Activated CD4-positive, alpha-beta T cell treated with anti-CD3 and anti-CD28 coated beads, Interleukin-2, amount 50 U/mL, for 48 hours (primary cell): ENCODE measurements at places on chromosomes 2 and 18.
A peak's percentile ranks its signal among the peaks of the same experiment; 100 is the strongest.

DNA sequence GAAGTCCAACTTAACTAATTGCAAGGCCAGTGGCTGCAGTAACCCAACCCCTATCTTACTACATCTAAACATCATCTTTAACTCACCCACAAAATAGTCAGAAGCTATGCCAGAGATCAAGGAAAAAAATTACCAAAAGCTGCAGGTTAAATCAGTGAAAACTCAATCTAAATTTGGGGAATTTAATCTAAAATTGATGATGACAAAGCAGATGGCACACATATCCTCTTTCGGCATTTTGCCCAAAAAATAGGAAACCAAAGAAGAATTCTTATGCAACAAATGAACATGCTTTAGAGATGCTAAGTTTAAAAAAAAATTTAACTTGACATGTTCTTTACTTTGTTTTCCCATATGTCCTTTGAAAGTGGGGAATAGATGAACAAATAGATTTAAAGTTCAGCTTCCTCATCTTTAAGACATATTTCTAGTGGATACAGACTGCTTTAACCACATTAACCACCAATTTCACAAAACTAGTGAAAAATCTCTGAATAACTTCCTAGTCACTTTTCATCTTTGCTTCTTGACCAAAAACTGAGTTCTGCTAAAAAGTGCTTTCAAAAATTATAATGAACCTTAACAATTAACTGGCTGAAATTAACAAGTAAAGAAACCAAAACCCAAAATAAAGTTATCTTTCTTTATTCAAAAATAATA lies 74.3 kb upstream of the CCDC150 start:
- DNase-seq, result no peak

- DNase-seq, result no peak
Measured at GRCh38 chr18:79389689-79390088, 6.0 kb upstream of the NFATC1 start.

GRCh38 chr2:181780047-181780651 lies 99.8 kb upstream of the NEUROD1 start:
- DNase-seq, result no peak

DNA sequence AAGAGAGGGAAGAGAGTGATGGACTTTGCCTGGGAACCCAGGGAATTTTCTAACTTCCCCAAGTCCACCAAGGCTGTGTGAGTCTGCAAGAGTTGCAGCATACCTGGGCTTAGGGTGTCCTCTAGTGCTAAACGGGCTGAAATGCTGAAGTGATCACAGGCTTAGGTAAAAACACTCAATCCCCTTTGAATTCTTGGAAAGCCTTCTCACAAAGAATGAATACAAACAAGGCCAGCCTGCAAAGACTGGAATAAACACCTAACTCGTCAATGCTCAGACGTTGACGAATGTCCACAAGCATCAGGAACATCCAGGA lies 30.0 kb upstream of the BMP10 start:
- no peak for DNase-seq

DNA sequence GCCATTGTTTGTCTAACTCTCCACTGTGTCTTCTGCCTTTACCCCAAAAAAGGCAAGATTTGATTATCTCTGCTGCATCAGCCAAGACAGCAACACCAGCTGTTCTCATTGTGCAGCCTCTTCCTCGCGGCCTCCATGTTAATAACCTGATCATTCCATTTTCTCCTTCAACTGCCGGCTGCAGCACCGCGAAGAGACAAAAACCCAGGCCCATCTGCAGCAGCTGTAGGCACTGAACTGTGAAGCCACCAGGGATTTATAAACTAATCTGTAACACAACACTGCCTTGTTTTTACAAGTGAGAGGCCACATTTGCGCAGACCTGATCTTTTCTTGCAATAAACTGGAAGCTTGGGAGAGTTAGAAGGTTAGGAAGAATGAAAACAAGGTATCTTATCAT lies 147.8 kb downstream of the SATB2 start:
- no peak for DNase-seq

DNA sequence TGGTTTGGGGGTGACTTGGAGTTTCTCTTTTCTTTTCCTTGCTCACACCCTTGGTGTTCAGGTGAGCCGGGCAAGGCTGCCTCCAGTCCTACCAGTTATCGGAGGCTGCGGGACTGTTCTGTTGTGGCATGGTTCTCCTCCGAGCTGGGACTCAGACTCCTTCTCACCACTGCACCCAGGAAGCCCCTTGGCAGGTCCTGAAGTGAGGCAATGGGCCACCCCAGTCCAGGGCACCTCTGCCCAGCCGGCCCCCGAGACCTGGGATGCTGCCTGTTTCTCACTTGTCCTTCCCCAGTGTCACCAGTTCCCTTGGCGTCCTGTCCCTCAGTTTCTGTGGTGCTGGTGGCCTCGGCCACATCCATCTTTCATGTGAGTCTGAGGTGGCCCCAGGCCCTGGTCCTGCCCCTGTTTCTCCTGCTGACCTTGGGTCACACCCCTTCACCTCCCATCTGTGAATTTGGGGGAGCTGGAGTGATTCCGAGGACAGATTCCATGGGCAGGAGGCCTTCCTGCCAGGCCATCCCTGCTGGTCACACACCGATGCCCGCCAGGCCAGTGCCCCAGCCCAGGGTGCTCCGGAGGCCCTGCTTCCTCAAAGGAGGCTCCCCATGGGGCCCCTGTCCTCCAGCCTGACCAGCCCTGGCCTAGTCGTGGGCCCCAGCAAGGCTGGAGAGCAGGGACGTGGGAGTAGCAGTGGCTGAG lies 6.6 kb upstream of the KLHL30 start:
- no peak for DNase-seq

DNA sequence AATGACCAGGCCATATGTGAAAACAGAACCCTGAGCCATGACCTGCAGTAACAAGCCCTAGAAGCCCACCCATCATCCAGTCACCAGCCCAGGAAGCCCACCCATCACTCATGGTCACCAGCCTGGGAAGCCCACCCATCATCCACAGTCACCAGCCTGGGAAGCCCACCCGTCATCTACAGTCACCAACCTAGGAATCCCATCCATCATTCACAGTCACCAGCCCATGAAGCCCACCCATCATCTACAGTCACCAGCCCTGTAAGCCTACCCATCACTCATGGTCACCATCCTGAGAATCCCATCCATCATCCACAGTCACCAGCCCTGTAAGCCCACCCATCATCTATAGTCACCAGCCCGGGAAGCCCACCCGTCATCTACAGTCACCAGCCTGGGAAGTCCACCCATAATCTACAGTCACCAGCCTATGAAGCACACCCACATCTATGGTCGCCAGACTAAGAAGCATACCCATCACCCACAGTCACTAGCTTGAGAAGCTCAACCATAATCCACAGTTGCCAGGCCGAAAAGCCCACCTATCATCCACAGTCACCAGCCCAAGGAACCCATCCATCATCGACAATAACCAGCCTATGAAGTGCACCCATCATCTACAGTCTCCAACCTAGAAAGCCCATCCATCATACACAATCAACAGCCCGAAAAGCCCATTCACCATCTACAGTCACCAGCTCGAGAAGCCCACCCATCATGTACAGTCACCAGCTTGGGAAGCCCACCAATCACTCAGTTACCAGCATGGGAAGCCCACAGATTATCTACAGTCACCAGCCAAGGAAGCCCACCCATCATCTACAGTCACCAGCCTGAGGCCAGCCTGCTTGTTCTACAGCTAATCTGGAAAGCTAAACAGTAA lies 91.9 kb downstream of the TWIST2 start:
- no peak for DNase-seq

GRCh38 chr2:31987454-31988220 lies 23.2 kb downstream of the MEMO1 start:
- DNase-seq, result no peak

DNA sequence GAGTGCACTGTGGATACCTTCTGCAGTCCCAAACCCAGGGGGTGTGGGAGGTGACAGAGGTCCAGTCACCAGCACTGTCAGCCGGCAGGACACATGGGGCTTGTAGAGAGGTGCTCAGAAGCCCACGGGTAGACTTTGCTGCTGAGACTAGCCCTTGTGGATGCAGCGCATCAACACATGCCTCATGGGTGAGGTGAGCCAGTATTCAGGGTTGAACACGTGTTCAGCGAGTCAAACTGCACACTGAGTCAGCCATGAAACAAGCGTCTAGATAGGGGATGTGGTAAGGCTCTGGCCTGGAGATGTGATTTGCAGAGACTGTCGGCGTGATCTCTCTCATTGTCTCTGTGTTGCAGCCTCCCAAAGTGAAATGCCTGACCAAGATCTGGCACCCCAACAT lies 35.8 kb upstream of the SCLY start:
- DNase-seq, result peak; percentile 35

- no peak for DNase-seq
Measured at GRCh38 chr2:181876614-181877063, 14.9 kb upstream of the ITPRID2 start.

DNA sequence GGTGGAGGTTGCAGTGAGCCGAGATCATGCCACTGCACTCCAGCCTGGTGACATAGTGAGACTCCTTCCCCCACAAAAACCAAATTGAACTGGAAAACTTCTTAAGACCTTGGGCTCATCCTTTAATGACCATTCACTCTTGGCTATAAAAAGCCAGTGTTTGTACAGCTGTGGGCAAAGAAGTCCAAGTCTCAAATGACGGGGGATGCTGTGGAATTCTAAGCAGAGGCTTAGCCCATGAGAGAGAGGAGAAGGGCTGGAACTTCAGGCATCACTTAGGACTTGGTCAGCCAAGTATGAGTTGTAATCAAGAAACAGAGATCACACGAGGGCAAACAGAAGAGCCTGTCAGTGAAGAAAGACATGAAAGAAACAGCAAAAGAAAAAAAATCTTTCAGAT lies 79.3 kb upstream of the POU3F3 start:
- no peak for DNase-seq

DNA sequence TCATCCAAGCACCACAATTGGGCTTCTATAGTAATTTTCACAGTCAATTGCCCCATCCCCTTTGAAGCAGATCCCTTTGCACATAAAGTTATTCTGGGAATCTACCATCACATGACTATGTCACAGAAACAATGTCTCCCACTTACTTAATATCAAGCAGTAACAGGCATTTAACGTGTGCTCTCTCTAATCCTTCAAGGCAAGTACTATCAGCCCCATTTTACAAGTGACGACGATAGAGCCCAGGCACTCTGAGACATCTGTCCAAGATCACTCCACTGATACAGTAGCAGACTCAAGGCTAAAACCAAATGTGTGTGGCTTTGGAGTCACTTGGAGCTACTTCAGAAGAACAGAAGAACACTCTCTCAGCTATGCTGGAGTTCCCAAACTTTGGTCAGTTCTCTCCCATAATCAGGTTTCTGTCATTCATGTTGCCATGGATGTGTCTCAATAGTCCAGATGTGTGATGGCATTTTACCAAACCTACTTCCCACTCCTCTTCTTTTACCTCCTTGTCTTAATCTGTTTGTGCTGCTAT lies 39.7 kb downstream of the PID1 start:
- no peak for DNase-seq

GRCh38 chr2:207119048-207119447 lies 46.7 kb downstream of the KLF7 start:
- no peak for DNase-seq

DNA sequence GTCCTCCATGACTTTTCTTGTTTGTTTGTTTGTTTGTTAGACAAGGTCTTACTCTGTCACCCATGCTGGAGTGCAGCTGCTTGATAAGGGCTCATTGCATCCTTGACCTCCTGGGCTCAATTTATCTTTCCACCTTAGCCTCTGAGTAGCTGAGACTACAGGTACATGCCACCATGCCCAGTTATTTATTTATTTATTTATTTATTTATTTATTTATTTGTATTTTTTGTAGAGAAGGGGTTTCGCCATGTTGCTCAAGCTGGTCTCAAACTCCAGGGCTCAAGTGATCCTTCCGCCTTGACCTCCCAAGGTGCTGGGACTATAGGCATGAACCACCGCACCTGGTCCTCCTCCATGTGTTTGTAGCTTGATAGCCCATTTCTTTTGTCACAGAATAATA lies 37.9 kb downstream of the NBEAL1 start:
- no peak for DNase-seq

GRCh38 chr2:6526093-6526824 lies 339.4 kb downstream of the CMPK2 start:
- DNase-seq, result no peak

GRCh38 chr2:101204400-101205115 lies 48.1 kb upstream of the CNOT11 start:
- no peak for DNase-seq

DNA sequence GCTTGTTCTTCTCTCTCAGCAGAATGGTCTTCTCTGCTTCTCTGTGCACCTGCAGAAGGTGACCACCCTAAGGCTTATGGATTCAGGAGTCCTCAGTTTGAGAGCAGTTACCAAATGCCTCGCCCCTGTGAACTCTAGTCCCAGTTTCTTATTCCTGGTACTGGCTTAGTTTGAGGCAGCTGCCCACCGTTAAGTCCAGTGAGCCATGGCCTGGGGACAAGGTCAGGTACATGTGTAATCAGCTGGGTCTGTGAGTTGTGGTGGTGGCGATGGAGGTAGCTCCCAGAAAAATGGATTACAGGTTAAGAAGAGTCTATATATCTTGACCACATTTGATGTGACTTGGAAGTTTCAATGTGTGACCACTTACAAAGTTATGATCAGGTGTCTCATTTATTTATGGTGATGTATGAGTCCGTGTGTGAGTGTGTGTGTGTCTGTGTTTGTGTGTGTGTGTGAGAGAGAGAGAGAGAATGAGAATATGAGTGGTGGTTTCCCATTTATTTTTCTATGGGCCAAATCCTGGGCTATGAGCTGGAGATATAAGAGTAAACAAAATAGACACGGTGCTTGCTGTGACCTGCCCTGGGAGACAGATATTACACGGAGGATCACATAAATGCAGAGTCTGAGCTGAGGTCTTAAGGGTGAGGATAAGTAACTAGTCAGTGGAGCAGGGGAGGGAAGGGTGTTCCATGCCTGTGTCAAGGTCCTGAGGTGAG lies 13.0 kb upstream of the IL1RN start:
- DNase-seq, result no peak

DNA sequence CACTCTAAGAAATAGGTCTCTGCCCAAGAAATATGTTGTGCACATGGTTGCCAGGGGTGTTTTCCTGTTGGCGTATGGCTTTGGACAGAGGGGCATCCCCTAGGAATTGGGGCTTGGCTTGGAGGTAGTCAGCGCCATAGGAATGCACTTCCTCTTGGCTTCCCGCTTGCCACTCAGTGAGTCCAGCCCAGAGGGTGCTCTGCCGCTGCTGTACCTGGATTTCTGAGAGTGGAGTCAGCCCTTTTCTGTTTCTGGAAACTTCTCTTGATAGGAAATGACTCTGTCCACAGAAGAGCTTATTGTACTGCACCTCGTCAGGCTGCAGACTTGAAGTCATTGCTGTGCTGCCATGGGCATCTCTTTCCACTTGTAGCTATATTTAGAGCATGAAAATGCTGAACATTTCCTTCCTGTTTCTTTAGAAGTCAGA lies 116.7 kb upstream of the MGAT5 start:
- DNase-seq, result no peak

GRCh38 chr2:233179848-233180366 lies 71.6 kb upstream of the ATG16L1 start:
- no peak for DNase-seq

- no peak for DNase-seq
Measured at GRCh38 chr2:240339411-240340360, 95.8 kb upstream of the GPC1 start.

- DNase-seq, result no peak
Measured at GRCh38 chr18:32368170-32368569, 102.5 kb downstream of the GAREM1 start.

DNA sequence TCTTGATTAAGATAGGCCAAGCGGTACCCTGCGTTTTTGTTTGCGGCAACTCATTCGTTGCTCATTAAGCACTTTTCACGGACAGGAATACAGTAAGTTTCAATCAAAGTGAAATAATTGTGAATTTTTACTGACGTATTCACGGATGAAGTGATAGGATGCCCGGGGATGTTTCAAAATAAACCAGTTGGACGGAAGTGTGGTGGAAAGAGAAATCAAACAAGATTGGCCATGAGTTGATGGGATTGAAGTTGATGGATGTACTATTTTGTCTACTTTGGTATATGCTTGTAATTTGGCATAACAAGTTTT lies 481 bp downstream of the TMEM177 start:
- DNase-seq, result no peak
